ENCODE measurements at places on chromosomes 5 and 9.

DNA sequence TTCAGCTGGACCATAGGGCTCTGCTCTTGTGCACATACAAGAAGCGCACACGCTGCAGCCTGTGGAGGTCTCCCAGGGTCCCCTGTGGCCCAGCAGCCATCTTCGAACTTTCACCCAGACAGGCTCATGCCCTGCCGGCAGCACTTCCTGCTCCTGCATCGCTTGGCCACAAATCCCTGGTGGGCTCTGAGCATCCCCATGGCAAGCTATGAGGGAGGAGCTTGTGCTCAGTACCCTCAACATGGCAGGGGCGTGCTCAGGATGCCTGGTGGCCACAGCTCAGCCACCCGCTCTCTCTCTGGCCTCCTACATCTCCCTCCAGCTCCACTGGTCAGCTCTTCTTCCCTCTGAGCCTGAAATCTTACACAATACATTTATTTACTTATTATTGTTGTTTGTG, 63.7 kb downstream of the IRX2 start:
- DNase-seq, result no peak

GRCh38 chr5:172004824-172005237, 1.6 kb downstream of the FBXW11 start:
- peak; percentile 34 for DNase-seq

- DNase-seq, result no peak
Measured at GRCh38 chr5:37751227-37751626, 88.6 kb downstream of the GDNF start.

DNA sequence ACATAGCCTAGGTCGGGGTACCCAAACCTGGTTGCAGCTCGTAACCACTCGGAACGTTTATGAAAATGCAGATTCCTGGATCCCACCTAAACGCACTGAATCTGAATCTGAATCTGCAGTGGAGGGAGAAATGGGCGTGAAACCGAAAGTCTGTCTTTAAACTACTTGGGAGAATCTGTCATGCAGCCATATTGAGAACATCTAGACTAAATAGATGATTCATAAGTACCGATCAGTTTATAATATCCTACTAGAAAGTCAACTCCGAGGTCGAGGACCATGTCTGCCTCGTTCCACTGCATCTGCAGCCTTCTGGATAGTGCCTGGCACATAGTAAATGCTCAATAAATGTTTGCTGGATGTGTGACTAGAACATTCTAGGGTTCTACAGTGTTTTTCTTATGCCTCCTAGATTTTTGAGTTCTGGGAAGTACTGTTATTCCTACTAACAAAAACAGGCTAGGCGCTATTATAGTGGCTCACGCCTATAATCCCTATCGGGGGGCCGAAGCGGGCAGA, 632 bp downstream of the COQ4 start:
- DNase-seq, result no peak

DNA sequence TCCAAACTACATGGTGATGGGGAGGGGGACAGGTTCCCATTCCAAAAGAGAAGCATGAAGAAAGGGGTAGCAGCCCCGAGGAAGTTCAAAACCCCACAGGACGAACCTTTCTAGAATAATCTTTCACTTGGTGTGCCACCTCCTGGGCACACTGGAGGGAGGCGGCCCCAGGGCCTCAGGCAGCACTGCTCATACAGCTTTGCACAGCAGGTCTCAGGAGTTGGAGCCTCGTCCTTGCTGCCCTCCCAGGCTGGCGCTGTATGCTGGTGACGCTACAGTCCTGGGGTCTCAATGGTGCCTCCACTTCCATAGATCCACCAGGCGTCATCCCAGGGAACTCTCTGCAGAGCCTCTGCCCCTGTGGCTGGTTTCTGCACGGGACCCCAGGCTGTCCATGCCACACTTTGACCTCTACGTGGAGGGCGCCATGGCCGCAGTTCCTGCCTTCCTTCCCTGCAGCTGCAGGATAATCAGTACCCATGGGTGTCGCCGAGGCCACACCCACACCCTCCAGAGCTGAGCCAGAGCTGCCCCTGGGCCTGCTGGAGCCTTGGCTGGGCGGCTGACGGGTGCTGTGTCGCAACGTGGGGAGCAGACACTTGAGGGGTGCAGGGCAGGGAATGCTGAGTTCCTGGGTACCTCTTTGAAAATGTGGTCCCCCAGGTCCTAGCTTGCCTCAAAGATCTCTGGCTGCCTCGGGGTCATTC, 95.3 kb downstream of the COL5A1 start:
- no peak for DNase-seq

GRCh38 chr5:20420991-20421595, 433.1 kb upstream of the CDH18 start:
- no peak for DNase-seq

DNA sequence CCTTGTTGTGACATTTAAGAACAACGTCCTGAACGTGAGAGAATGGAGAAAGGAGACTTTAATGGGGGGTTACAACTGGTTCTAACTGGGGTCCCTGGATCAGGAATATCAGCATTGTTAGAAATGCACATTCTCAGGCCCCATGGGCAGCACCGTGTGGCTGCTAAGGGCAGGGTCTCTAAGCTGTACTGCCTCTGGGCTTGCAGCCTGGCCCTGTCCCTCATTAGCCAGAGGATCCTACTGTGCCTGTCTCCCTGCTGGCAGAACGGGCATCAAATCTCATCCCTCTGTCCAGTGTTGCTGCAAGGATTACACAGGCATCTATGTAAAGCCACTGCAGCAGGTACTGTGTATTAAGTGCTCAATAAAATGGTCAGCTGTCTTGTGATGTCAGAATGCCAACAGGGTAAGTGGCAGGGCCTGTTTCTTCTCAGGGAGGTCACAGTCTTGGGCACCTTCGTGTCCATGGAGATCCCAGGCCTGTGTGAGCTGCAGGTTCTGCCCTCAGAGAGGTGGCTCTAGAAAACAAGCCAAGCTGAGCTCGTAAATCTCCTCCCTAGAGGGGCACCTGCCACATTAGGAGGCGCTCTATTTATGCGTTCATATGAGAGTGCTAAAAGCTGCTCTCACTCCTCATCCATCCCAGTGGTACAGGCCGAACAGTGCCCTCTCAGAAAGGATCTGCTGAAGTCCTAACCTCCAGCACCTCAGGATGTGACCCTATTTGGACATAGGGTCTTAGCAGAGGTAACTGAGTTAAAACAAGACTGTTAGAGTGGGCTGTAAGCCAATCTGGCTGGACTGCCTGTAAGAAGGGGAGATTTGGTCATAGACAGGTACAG, 210.5 kb downstream of the GADD45G start:
- DNase-seq, result no peak

- DNase-seq, result no peak
Measured at GRCh38 chr5:125327676-125328075, 581.2 kb upstream of the ZNF608 start.

DNA sequence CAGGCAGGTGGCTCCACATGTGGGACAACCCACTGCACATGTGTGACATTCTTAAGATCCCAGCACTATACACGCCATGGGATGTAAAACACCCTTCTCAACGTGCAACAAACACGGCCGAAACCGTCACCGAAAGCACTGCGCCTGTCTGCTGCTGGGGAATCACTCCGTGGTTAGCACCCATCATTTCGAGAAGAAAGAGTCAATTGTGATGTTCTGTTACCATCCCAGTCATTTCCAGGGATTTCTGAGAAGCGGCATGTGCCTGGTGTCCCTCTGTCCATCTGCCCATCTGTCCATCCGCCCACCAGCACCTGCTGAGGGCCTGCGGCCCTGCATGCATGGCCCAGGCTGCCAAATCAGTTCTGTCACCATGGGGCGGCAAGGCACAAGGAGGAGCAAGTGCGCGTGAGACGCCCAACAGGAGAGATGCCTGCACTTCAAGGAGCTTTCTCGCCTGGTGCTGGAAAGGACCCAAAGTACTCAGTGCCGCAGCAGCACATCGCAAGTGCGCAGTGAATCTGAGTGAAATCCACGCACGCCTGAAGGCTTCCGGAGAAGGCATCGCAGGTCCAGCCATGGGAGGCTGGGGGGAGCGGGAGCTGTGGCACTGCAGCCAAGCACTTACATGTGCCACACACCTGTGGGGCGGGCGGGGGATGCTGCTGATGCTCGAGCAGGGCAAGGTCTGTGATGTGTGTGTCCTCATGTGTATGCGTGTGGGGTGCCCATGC, 38.0 kb downstream of the VAV2 start:
- DNase-seq, result no peak

DNA sequence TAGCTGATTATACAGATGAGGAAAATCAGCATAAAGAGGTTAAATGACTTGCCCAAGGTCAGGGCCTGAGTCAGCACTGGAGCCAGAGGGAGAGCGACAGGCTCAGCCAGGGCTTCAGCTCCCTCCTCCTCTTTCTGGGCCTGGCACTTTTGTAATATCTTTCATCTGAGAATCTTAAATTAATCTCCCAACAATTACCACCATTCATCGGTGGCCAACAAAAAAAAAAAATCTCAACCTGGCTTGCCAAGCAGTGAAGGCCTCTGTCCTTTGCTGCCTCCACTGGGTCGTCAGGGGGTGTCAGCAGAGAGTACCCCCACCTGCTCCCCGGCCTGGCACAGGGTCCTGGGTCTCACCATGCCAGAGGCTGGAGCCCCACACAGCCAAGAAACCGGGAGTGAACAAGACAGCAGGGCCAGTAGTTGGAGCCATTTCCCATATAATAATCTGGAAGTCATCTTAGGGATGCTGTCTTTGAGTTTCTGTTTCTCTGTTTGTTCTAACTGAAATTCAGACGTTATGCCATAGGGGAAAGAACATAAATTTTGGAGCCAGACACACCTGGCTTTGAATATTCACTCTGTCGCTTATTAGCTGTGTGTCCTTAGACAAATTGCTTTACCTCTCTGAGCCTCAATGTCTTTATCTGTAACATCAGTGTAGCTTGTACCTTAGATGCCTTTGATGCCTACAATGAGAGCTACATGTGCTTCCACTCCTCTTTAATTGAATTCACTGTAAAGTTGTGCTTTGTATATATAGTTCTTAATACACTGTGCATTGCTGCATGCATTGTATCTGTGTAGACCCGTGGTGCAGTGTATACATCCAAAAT, 299.9 kb upstream of the MSX2 start:
- no peak for DNase-seq

- no peak for DNase-seq
Measured at GRCh38 chr9:87102126-87102525, 154.8 kb upstream of the GAS1 start.

GRCh38 chr5:53357439-53357838, 123.0 kb upstream of the FST start:
- no peak for DNase-seq

Measured in CD4-positive, alpha-beta T cell treated with Interleukin-4 for 1 hour (primary cell).